ENCODE measurements at places on chromosomes 3 and 15.
A peak's percentile ranks its signal among the peaks of the same experiment; 100 is the strongest.

DNA sequence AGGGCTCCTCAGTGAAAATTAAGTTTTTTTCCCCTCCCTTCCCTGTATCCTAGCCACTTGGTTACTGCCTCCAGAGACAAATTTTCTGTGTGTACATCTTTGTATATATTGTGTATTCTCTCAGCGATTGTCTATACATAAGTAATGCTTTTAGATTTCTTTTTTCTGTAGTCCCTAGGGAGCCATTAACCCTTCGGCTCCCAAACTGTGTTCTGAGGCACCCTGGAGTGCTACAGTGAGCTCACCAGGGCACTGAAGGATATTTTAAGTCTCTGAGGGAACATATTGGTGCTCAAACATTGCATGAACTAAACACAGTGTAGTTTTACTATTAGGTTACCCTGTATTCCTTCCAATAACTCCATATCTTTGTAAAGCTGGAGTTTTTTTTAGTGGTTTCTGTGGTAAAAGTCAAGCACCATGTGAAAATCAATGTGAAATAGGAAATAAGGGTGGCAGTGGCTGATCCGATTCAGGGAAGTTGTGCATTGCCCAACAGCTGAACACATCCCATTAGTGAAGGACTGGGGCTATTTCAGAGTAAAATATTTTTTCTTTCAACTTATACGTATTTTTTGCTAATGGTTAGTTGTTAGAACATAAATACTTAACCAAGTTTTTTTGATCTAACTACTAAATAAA is 43.0 kb downstream of the USP13 start:
- no peak for DNase-seq

- DNase-seq = no peak
Observed at GRCh38 chr3:123817413-123817812, 66.7 kb downstream of the MYLK start.

- no peak for DNase-seq
Observed at GRCh38 chr15:72857331-72858063, 73.9 kb upstream of the ADPGK start.

DNA sequence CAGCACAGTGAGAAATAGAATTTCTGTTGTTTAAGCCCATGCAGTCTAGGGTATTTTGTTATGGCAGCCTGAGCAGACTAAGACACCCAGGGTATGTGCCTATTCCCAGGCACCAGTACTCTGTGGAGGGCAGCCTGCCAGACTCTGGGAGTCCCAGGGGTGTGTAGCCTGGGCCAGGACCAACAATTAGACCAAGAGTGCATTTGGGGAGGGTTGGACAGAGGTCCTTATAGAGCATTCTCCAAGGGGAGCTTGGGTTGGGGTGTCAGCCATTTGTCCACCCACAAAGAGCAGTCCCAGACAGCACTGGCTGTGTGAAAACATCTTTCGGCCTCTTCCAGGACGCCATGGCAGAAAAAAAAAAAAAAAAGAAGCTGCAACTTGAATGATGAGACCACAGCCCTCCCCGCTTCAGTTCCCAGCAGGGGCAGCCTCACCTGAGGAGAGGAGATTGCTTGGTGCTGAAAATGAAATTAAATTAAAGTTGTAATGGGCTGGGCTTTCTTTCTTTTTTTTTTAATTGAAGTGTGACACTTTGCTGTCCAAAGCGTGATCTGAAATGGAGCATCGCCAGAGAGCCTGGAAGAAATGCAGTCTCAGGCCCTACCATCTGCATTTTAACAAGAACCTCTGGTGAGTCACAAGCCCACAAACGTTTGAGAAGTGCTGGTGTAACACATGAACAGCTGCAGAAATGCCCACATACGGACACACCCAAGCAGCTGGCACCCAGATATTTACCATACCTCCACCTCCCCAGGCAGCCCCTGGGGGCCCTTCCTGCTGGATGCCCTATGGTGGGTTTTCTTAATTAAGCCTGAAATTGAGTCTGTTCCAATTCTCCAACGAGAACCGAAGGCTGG is 21.3 kb upstream of the CAV3 start:
- DNase-seq = no peak

DNA sequence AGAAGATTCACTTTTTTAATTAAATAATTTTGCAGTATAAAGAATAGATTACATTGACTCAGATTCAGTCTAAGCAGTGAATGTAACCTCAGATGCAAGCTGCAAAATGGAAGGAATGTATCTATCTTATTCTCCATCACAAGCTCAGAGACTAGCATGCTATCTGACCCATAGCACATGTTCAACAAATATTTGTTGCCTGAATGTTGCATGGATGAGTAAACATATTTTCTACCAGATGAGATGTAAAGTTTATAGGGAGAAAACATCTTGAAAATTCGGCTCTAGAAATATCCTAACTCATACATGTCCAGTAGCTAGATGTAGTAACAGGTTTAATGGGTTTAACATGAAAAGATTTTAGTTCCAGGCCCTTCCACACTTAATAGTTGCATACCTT is 234.2 kb downstream of the MECOM start:
- DNase-seq = no peak

GRCh38 chr15:64067564-64068030 is 21.3 kb upstream of the DAPK2 start:
- no peak for DNase-seq

- no peak for DNase-seq
Observed at GRCh38 chr3:67587811-67588210, 66.6 kb downstream of the SUCLG2 start.

- DNase-seq = no peak
Observed at GRCh38 chr15:69591905-69592508, 139.4 kb downstream of the RPLP1 start.

DNA sequence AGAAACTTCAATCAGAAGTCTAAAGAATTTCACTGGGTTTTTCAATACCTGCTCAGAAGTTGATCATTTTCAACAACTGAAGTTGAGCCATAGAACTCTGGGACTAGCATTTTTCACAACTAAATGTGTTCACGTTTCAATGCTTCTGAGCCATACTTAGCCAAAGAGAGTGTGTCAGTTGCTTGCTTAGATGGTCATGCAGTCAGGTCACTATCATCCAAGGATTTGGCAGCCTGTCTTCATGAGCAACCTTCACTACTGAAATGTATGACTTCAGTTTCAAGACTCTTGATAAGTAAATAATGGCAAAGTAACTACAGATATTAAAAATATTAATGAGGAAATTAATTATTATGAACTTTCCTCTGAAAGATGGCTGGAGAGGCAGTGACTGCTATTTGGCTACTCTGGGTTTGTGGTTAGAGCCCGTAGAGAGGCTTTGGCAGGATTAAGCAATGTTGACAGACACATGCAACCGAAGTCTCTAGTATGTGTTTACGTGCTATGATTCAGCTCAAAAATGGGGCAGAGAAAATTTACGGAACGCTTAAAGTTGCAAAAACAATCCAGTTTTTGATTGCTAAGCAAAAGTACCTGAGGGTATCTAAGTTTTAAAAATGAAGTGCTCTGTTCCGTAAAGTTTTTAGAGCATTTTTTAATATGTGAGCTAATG is 133.8 kb downstream of the GMNC start:
- no peak for DNase-seq

DNA sequence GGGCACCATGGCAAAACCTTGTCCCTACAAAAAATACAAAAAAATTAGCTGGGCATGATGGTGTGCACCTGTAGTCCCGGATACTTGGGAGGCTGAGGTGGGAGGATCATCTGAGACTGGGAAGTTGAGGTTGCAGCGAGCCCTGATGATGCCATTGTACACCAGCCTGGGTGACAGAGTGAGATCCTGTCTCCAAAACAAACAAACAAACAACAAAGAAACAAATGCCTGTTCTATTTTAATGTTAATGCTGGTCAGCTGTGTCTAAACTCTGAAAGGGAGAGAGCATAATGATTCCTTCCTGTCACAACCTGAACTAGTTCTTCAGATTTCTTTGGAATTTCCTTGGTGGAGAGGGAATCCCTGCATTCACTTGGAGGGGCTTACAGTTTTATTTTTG is 413.0 kb upstream of the TBL1XR1 start:
- DNase-seq = no peak

DNA sequence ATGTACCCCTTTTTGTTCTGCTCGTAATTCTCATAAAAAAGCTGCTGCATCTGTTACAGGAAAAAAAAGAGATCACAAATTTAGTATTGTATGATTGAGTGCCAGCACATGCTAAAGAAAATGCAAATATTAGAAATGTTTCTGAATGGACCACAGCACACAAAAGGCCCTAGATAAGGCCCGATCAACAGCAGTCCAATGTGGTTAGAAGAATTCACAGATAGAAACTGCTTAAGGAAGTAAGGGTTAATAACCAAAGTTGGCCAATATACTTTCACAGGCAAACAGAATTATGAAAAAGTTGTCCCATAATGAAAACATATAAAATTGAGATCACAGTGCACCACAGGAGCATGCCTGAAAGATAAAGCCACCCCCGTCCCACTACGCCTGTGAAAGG is 72.9 kb downstream of the CHSY1 start:
- no peak for DNase-seq

GRCh38 chr3:101478980-101479379 is 34.0 kb downstream of the SENP7 start:
- no peak for DNase-seq

DNA sequence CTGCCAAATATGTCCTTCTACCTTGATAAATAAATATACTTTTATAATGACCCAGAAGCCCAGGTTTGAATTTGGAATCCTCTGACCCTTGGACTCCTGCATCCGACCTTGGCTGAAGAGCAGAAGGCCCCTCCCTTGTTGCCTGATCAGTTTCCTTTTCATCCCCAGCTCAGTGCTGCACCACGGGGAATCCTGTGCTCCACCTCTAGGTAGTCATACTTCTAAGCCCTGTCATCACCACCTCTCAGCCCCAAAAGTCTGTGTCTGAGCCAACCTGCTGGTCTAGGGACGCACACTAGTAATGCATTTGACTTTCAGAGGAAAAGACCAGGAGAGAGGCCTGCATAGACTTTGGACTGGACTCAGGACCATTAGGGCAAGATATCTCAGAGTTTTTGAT is 310.6 kb downstream of the NLGN1 start:
- DNase-seq = no peak

- no peak for DNase-seq
Observed at GRCh38 chr3:108250626-108251025, 28.4 kb upstream of the IFT57 start.

GRCh38 chr3:24764236-24764915 is 269.7 kb upstream of the THRB start:
- no peak for DNase-seq

DNA sequence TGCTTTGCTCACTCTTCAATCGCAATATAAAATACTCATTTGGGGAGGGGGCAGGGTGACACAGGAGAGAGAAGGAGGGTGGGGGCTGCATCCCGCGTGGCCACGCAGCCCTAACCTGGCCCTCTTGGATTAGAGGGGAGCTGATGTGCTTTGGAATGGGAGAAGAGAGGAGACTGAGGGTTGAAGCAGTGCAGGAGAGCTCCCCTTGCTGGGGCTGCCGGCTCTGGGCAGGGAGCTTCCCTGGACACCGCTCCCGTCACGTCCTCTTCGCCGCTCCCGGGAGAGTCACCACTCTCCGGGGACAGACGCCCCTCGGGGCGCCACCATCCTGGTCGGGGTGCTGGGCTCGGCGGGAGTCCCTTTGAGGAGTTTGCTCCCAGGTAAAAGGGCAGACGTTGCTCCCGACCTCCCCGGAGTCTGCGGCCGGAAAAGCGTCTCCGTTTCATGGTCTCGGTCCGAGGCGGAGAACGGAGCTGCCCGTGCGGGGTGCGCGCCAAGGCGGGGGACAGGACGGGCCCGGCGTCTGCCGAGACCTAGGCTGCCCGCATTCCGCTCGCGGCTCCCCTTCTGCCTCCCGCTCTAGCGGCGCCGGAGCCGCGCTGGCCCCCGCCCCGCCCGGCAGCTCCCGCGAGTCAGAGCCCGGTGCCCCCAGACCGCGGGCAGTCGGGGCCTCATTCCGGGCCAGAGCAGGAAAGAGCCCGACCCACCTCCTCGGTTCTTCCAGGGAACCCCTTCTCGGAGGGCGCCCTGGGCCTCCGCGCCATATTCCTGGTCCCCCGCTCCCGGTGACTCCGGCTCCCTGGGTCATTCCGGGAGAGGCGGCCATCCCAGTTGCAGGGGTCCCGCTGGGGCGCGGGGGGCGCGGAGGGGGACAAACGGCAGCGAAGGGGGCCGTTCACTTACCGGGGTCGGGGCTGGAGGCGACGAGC is 603 bp downstream of the SLC7A14 start:
- DNase-seq = no peak

GRCh38 chr3:126146525-126147146 is 33.8 kb downstream of the ALDH1L1 start:
- DNase-seq = peak; percentile 38

GRCh38 chr3:37386627-37387230 is 212.3 kb upstream of the LRRFIP2 start:
- DNase-seq = no peak

DNA sequence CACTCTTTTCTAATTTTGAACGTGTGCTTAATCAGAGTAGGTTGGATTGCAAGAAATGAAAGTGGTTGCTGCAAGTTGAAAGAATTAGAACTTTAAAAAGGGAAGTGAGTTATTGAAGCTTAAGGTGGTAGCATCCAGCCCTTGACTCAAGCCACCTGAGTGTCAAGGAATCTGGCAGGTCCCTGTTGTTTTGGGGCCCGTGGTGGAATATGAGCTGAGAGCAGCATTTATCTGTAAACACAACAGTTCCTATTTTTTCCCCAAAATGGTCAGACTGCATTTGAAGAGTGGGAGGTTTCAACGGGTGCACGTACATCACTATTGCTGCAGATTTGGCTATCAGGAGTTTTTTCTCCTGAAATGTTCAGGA is 1.7 kb downstream of the ITPR1 start:
- no peak for DNase-seq

GRCh38 chr15:26697913-26698312 is 75.0 kb downstream of the GABRB3 start:
- DNase-seq = no peak

- no peak for DNase-seq
Observed at GRCh38 chr3:24161841-24162240, 216.8 kb downstream of the NR1D2 start.

DNA sequence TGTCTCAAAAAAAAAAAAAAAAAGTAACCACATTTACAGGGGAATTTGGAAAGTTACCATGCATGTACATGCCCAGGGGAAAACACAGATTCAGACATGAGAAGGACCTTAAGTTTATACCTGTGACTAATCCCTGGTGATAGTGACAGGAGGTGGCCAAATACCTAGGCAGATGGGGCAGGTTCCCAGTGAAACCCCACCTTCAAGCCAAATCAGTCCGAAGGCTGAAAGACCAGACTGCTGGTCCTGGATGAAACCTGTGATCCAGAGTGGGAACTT is 15.8 kb downstream of the SPCS1 start:
- no peak for DNase-seq

All from lower lobe of right lung (tissue), 2 donors.